Vagina (tissue), 2 donors: ENCODE measurements at places on chromosomes 7 and 10. TPM values are rescaled to one million over a fixed set of nuclear protein-coding genes. Genes with fewer than 3 reads are reported as not detected.

DNA sequence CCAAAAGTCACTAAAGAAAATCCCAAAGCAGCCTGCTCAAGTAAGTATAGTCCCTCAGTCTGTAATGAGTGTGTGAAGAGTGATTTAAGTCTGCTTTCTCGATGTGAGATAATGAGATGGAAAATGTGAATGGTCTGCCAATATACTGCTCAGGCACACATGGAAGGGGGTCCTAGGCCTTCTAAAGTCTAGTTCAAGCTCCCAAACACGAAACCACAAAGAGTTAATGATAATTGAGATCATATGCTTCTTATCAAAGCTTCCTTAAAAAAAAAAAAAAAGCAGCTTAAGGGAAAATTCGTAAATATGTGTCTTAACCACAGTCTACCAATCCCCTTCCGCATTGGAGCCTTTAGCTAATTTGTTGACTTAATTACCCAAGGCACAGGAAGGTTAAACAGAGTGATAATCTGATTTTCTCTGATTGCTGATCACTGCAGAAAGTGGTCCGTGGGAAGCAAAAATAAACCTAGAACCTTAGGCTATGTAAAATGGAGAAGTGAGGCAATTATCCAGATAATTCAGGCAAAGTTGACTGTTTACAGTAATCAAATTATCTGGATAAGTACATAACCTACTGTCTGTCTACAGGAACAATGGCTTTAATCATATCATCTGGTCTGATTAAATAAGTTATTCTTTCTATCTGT, 172.9 kb downstream of the MBL2 start:
- DNase-seq = no peak

DNA sequence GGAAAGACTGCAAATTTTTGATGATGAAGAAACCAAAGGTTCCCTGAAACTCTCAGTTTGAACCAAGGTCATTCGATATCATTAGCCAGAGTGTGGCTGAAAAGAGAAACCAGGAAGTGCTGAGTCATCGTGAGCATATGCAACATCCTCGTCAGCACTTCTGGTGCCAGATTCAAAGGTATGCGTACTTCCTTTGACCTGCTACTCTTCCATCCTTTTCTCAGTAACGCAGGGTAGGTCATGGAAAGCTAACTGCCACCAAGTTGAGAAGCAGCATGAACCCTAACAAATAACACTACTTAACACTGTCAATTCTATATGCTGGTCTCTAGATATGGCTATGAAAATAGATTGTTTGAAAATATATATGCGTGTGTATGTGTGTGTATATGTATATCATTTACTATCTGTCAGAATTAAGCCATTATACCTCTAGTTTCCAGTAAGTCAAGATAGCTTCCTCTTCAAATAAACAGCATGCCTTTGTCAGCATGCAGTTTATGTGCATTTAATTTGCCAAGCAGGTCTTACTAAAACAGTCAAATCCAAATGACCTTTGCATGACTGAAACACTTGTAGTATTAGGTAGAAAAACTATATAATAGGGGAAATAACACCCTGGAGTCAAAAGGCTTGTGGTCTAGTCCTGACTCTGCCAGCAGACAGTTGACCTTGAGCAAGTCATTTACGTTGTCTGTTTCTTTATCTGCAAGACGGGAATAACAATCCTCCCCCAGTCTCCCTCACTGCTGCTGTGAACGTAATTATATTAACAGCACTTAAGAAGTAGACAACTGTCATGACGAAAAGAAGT, 26.4 kb downstream of the CDK6 start:
- DNase-seq = no peak

- DNase-seq = no peak
Observed at GRCh38 chr10:110708776-110709443, 64.8 kb downstream of the RBM20 start.

GRCh38 chr7:93359520-93360198, 127.5 kb downstream of the VPS50 start:
- DNase-seq = no peak

- DNase-seq = no peak
Observed at GRCh38 chr7:96287559-96287958, 34.3 kb downstream of the SLC25A13 start.

PAX4 gene
- total RNA-seq = not detected

DNA sequence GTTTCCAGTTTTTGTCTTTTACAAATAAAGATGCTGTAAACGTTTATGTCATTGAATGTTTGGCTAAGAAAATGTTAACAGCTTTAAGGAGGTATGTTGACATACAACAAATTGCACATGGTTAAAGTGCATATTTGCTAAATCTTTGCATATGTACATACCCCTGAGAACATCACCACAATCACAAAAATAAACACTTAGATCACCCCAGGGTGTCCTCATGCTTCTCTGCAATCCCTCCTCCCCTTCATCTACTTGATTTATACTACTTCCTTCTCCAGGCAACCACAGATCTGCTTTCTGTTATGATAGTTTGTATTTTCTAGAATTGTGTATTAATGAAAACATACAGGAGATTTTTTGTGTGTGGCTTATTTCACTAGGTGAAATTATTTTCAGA, 209.5 kb downstream of the GLRX3 start:
- no peak for DNase-seq
